Mammary epithelial cell (primary cell): ENCODE measurements at places on chromosomes 13 and 19.

DNA sequence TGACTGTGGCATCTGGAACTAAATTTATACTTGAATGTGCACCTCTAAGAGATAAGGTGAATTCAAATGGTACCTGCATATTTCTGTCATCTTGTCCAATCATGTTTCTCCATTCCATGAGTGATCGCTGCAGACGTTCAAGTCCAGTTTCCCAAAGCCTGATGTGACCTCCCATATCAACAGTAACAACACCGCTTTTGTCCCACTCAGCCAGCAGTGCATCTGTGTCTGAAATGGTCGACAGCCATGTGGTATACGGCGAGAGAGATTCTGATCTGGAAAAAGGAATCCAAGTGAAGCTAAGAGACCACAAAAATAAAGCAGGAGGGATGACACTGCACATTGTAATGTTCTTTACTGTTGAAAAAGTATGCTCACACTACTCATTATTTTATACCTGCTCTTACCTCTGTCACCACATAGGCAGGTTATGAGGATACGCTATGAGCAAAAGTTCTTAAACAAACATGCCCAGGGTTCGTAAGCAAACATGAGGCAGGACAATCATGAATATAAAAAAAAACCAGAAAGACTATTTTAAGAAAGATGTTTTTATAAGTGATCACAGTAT, 213.6 kb downstream of the RGCC start:
- DNase-seq, result no peak

GRCh38 chr13:81568824-81569223, 1227.9 kb upstream of the SPRY2 start:
- no peak for DNase-seq

DNA sequence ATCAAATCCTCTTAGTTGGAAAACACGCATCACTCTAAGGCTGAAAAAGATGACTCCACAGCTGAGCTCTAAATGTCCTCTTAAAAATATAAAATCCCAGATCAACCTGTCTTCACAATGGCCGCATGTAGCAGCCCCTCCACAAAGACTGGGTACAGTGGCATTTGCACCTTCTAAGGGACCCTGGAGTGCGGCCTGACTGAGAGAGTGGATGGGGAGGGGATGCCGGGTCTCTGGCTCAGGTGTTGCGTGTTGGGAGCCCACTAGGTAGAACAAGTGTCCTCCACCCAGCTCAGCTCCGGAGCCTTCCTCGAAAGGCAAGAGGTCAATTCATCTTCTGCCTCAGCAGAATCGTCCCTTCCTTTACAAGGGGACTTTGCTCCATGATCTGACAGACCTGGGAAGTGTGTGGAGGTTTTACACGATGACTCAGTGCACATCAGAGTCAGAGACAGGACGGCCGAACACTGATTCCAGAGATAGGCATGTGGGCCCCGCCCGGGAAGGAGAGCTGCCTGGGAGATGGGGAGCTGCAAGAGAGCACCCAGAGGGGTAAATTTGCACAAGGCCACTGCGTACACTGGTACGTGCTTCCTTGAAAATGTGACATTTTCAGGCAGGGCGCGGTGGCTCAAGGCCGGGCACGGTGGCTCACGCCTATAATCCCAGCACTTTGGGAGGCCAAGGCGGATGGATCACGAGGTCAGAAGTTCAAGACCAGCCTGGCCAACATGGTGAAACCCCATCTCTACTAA, 23.5 kb upstream of the SLC15A1 start:
- peak; percentile 82 for DNase-seq

GRCh38 chr13:102779436-102780159, 6.0 kb upstream of the TEX30 start:
- no peak for DNase-seq

DNA sequence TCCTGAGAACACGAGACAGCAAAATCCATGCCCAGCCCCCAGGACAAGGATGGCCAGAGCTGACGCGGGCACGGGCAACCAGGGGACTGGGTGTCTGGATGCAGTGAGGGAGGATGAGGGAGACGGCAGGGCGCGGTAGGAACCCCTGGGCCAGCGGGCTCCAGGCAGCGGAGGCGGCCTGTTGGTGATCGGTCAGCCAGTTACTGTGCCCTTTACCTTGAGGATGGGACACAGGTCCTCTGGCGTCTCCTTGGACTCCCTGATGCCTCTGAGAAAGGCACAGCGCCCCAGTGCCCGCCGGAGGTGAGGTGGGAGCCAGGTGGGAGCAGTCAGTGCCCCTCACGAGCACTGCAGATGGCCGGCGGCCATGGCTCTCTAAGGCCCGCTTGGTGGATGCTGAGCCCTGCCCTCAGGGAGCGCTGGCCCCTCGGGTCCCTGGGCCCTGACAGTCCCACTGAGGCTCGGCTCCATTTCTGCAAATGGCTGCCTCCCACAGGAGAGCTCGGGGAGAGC, 31.2 kb downstream of the C13orf46 start:
- DNase-seq, result no peak

- no peak for DNase-seq
Observed at GRCh38 chr13:50509771-50510441, 333.6 kb downstream of the DLEU7 start.

GRCh38 chr13:47420568-47420967, 523.7 kb upstream of the HTR2A start:
- no peak for DNase-seq

GRCh38 chr13:102176846-102177245, 225.0 kb downstream of the FGF14 start:
- no peak for DNase-seq

DNA sequence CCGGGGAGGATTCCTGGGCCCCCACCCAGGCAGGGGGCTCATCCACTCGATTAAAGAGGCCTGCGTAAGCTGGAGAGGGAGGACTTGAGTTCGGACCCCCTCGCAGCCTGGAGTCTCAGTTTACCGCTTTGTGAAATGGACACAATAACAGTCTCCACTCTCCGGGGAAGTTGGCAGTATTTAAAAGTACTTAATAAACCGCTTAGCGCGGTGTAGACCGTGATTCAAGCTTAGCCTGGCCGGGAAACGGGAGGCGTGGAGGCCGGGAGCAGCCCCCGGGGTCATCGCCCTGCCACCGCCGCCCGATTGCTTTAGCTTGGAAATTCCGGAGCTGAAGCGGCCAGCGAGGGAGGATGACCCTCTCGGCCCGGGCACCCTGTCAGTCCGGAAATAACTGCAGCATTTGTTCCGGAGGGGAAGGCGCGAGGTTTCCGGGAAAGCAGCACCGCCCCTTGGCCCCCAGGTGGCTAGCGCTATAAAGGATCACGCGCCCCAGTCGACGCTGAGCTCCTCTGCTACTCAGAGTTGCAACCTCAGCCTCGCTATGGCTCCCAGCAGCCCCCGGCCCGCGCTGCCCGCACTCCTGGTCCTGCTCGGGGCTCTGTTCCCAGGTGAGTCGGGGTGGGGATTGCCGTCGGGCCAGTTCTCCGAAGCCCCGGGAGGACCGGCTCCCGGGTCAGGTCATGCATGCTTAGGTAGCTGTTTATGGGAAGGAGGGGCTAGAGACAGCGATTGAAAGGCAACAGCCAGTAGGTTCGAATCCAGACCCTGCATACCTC, at the start of gene ICAM1:
Gene ICAM1, plus strand, starts transcription at position 505 of the 779 bp plus-strand sequence. Its CDS starts 40 bp downstream, at position 545.
- peak; percentile 33 for DNase-seq

DNA sequence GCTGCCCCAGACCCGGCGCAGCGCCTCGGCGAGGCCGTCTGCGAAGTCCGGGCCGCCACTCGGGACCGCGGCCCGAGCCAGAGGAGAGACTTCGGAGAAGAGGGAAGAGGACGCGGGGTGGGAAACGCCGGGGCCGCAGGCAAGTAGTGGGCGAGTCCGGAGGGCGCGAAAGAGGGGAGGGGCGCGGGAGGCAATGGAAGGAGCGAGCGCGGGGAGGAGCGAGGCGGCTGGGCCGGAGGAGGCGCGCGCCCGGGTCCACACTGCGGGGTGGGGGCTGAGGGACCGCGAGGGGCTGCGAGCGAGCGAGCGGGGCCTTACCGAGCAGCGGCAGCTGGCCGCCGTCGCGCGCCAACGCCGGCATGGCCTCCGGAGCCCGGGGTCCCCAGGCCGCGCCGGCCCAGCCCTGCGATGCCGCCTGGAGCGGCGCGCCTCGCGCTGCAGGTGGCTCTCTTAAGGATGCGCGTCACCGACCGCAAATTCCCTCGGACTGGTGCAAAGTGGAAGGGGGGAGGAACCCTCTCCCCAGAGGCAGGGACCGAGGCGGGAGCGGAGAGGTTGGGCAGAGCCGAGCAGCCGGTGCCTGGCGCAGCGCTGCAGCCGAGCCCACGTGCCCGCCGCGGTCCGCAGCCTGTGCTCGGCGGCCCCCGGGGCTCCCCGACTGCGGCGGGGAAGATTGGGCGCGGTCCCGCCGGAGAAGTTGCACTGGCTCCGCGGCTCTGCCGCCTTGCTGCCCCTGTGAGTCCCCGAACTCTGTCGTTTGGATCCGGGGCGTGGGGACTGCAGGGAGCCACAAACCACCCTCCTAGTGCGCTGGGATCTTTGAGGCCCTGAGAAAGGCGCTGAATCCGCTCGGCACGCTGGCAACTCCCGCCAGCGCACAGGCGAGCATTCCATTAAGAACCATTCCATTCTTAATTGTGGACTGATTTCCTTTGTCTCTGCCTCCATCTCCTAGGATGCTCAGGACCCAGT, at the start of gene FLT3:
Gene FLT3, minus strand, starts transcription at position 427 of the 972 bp plus-strand sequence. Its CDS starts 66 bp downstream, at position 361.
- DNase-seq, result peak; percentile 55

DNA sequence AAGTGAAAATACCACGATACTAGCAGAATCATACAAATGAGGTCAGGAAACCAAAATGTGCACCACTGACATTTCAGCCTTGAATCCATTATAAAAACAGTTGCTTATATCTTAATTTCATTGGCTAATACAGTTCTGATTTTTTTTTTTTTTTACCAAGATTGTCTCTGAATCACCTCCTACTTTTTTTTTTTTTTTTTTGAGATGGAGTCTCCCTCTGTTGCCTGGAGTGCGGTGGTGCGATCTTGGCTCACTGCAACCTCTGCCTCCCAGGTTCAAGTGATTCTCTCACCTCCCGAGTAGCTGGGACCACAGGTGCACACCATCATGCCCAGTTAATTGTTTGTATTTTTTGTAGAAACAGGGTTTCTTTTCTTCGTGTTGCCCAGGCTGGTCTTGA, 270.2 kb downstream of the LMO7 start:
- no peak for DNase-seq

- no peak for DNase-seq
Observed at GRCh38 chr19:50639121-50640112, at the start of gene SYT3. Gene SYT3, minus strand, starts transcription at chr19:50639881. Its CDS starts 2,470 bp downstream, at chr19:50637411.

DNA sequence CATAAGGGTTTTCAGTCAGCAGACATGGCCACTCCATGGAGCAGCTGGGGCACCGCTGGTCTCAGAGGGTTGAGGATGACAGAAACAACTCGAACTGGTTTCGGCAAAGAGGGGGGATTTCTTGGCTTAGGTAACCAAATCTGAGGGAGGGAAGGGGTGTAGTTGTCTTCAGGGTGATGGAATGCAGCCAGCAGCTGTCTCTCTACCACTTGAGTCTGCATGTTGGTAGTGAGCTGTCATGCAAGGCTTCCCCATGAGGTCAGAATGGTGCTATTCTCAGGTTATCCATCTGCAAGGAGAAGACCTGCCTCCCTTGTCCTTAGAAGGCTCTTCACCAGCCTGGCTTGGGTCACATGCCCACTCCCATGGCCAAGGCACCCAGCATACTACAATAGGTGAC, 55.6 kb upstream of the PEG3 start:
- no peak for DNase-seq

DNA sequence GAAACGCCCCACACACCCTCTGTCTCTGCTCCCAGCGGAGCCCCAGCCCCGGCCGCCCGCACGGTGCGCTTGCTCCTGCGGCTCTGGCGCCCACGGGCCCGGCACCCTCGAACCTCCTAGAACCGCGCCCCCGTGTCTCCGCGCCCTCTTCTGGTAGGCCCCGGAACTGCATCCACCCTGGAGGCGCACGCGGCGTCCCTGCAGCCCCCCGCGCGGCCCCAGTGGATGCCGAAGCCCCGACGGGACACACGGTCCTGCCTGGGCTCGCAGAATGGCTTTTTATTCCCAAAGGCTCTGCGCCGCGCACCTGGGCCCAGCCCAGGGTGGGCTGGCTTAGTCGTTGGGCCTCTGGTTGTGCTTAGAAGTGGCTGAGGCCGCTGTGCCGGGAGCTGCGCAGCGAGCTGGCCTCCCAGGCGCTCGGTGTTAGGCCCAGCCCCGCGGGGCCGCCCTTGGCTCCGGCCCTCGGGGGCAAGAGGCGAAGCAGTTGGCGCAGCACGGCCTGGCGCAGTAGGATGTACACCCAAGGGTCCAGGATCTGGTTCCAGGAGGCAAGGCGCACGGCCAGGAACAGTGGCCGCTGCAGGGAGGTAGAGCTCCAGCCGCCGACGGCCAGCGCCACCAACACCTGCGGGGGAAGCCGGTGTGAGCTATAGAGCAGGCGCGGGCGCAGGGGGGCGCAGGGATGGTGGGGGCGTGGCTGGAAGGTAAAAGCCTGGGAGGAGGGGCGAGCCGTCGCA, 2.8 kb downstream of the PTGER1 start:
- DNase-seq, result no peak

GRCh38 chr13:94249512-94249911, 230.0 kb downstream of the DCT start:
- peak; percentile 61 for DNase-seq

- no peak for DNase-seq
Observed at GRCh38 chr19:48206397-48207093, 36.1 kb downstream of the ZSWIM9 start.

GRCh38 chr13:113350065-113350937, 13.6 kb downstream of the GRTP1 start:
- DNase-seq, result peak; percentile 26

GRCh38 chr19:1766800-1767352, 13.6 kb downstream of the ONECUT3 start:
- DNase-seq, result no peak

- DNase-seq, result no peak
Observed at GRCh38 chr19:17963936-17964691, 2.8 kb upstream of the KCNN1 start.

- DNase-seq, result no peak
Observed at GRCh38 chr13:77745784-77746183, 48.3 kb downstream of the SLAIN1 start.

DNA sequence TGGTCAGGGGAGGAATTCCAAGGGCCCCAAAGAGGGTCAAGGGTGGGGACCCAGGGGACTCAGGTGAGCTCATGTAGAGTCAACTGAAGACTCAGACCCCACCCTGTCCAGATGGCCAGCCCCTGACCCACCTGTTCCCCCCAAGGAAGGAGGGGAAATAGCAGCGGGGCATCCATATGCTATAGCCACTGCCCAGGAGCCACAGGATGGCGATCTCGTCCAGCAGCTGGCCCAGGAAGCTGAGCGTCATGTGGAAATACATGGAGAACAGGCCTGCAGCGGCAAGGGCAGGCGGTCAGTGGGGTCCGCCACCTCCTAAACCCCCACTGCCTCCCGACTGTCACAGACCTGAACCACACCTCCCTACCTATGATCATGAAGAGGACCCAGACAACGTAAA, 21.4 kb downstream of the ACER1 start:
- no peak for DNase-seq

GRCh38 chr13:84896128-84896527, 903.1 kb downstream of the SLITRK6 start:
- DNase-seq, result peak; percentile 42
